RWPE1 (cell line): ENCODE measurements at places on chromosomes 1 and 21.

DNA sequence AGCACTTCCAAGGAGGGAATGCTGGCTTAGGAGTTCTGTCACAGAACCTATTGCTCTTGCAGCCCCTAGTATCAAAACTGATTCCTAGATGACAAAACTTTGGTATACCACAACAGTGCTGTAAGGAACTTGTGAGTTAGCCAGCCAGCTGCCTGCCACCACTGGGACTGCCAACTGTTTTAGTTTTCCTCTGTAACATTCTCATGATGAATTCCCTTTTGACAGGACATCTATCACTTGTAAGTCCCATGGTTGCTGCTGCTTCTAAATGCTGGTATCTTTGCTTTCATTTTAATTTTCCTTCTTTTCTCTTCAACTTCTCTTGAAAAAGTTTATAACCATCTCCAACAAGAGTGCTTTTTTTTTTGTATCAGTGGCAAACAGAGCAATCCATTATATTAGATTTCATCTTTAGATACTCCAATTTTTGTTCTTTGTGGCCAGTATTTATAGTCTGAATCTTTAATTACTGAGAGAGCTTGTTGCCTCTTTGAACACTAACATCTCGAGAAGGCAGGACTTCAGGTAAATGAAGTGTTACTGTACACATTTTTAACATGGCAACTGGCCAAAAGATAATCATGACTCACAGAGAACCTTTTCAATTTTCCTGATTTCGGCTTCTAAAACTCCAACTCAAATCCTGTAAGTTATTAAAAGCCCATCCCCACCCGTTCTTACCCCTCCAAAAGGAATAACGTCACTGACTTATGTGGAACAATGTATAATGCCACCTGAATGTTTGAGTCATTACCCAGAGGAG, 19.8 kb downstream of the DBT start:
- DNase-seq, result no peak

GRCh38 chr21:31395268-31395667, 51.2 kb upstream of the TIAM1 start:
- DNase-seq, result no peak

- DNase-seq, result peak; percentile 86
These were observed 6.1 kb downstream of the LDLRAP1 start for GRCh38 chr1:25549273-25550154.

DNA sequence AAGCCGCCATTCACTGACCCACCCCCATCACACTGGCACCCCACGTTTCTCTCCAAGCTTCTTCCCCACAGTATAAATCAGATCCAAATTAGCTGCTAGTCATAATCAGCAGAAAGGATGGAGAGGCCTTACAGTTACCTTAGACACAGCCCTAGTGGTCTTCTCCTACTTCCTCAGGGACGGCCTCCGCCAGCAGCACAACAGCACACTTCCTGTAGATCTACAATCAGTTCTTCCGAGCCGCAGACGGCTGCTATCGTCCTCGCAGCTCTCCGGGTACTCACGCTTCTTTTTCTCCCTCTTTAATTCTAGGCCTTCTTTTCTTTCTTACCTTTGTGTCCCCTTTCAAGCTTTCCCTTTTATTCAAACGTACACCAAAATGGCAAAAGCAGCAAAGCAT, 313.5 kb downstream of the SMYD3 start:
- DNase-seq, result no peak
